Peyer's patch (tissue), 4 donors: ENCODE measurements at places on chromosomes 1 and 21.

- DNase-seq = no peak
These were observed 139.2 kb upstream of the KLHDC7A start for GRCh38 chr1:18341291-18342069.

GRCh38 chr1:95216292-95216990 is 17.6 kb upstream of the RWDD3 start:
- DNase-seq = no peak

- DNase-seq = no peak
These were observed 177.9 kb downstream of the HFM1 start for GRCh38 chr1:91226741-91227140.

- peak; percentile 26 for DNase-seq
These were observed 101.2 kb downstream of the GLIS1 start for GRCh38 chr1:53637511-53638359.

GRCh38 chr1:219060798-219061197 is 112.9 kb upstream of the LYPLAL1 start:
- DNase-seq = no peak

DNA sequence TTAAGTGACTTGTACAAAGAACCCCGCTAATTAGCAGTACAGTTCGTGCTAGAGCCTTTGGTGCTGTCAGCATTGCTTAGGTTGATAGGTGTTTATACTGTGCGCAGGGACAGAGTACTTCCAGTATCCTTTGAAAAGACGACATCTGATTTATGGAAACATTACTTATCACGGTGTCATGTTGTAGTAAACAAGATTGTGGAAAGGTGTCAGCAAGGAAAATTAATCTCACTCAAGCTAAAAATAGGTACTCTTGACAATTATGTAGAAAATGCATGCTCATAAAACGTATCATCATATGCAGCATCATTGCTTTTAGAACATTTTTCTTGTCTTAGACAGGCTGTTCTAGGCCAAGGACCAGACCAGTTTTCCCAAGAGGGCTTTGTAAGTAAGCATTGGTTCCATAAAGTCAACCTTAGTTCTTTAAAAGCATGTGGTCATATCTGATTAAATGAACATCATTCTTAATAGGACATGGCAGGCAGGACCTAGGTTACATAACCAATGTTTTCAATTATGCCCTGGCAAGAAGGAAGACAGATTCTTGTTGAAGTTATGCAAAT is 33.0 kb downstream of the SH3BGR start:
- no peak for DNase-seq

GRCh38 chr1:91919962-91920361 is 29.2 kb upstream of the BRDT start:
- DNase-seq = no peak

GRCh38 chr1:225749706-225750105 is 27.9 kb upstream of the SRP9 start:
- DNase-seq = no peak
